CD4-positive, alpha-beta T cell treated with Interleukin-21 for 1 hour (primary cell): ENCODE measurements at places on chromosomes 4 and X.

GRCh38 chr4:89899152-89899551 is 4.5 kb downstream of the MMRN1 start:
- no peak for DNase-seq

GRCh38 chr4:123878976-123879375 is 482.4 kb downstream of the SPRY1 start:
- DNase-seq, result no peak

DNA sequence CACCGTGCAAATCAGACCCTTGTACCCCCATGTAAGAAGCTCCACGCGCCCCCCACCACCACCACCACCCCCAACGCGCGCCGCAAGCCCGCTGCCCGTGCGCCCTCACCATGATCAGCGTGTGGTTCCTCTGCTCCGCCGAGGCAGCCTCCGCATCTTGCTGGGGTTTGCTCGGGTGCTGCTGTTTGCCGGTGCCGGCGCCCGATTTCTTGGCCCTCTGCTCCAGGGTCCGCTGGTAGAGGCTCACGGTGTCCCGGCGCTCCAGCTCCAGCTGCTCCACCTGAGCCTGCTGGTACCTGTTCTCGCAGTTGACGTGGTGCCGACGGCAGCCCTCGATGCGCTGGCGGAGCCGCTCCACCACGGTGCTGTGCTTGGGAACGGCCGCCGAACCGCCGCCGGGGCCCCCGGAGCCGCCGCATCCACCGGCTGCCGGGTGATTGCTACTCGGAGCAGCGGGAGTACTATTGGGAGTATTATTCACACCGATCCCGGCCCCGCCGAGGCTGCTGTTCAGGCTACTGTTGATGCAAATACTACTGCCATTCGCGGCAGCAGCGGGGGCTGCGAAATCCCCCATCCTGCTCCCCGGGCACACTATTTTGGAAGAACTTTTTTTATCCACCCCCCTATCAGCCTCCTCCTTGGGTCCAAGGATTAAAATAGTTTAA is 1.1 kb downstream of the MAML3 start:
- peak; percentile 33 for DNase-seq

DNA sequence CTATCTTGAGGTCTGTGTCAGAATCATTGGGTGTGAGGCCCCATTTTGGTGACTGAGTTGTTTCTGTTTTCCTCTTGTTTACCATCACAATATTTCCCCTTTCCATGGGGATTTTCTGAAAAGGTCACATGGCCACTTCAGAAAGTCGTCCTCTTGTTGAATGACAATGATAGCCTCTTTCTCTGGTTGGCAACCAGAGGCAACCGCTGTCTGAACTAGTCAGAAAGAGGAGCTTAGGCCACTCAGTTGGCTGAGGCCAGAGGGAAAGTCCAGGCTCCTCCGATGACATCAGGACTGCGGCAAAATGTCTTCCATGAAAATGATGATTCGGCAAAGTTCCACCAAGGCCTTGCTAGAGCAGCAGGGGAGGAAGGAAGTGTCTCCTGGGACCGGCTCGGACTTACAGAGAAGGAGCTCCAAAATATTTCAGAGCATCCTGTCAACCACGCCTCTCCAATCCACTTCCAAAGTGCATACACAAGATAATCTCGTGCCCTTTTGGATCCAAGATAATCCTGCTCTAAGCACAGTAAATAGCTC is 19.1 kb upstream of the RBM47 start:
- no peak for DNase-seq

GRCh38 chrX:1137531-1137930 is 74.9 kb downstream of the CRLF2 start:
- DNase-seq, result no peak

DNA sequence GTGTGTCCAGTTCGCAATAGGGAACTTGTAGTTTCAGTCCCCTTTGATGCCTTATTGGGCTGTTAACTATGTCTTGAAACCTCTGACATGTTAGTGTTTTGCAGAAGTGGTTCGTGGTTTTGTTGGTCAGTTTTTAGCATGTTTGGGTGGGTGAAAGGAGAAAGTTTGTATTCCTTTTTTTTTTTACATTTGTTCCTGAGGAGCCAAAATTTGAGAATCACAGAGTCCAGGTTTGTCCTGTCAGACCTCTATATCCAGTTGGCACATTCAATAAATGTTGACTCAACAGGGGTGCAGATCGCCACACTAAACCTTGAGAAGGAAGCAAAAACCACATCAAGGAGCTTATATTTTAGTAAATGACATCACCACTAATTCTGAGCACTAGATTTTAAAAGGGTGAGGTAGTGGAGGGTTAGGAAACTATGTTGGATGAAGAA is 26.2 kb downstream of the DLG3 start:
- DNase-seq, result peak; percentile 17
